Brain microvascular endothelial cell (primary cell): ENCODE measurements at places on chromosomes 3 and 15.

DNA sequence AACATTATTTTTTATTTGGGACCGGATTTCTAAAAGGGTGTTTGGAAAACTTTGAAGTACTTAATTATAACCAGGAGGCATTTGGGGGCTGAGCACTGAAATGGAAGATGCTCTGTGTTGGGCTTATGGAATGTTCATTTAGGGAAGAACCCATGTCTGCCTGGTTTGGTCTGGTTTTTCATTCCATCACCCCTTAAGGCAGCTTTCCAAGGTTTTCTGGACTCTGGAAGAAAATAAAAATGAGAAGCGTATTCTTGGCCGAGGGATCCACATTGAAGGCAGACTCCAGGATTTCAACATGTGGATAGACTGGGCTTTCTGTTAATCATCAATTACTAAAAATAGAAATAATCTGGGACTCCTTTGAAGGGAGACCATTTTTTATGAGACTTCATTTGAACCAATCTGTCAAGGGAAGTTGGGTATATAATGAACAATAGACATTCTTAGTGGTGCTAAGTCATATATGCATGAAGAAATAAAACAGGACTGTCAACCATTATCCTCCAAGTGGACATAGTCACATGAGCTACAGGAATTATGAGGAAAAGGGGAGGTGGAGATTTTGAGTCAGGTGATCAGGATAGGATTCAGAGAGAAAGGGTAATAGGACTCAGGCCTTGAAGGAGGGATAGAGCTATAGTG, 270.5 kb upstream of the ADAMTS9 start:
- no peak for DNase-seq

DNA sequence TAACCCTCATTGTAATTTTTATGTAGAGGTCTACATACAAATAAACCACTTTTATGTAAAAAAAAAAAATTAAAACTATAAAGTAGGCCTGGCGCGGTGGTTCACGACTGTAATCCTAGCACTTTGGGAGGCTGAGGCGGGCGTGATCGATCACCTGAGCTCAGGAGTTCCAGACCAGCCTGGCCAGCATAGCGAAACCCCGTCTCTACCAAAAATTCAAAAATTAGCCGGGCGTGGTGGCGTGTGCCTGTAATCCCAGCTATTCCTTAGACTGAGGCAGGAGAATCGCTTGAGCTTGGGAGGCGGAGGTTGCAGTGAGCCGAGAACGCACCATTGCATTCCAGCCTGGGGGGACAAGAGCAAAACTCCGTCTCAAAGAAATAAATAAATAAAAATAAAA, 766 bp upstream of the SLC12A6 start:
- no peak for DNase-seq

GRCh38 chr15:58267051-58267450, 128.9 kb downstream of the AQP9 start:
- DNase-seq, result no peak

- no peak for DNase-seq
Measured at GRCh38 chr3:121483290-121483689, 62.5 kb downstream of the POLQ start.

- DNase-seq, result no peak
Measured at GRCh38 chr3:9024341-9024740, 61.1 kb upstream of the RAD18 start.

- no peak for DNase-seq
Measured at GRCh38 chr15:31486906-31487695, 160.5 kb downstream of the KLF13 start.

GRCh38 chr3:117356091-117356705, 646.6 kb downstream of the TUSC7 start:
- DNase-seq, result no peak

- DNase-seq, result peak; percentile 15
Measured at GRCh38 chr3:33067484-33067883, 29.5 kb downstream of the GLB1 start.

GRCh38 chr15:59738676-59739075, 49.6 kb upstream of the BNIP2 start:
- DNase-seq, result no peak

DNA sequence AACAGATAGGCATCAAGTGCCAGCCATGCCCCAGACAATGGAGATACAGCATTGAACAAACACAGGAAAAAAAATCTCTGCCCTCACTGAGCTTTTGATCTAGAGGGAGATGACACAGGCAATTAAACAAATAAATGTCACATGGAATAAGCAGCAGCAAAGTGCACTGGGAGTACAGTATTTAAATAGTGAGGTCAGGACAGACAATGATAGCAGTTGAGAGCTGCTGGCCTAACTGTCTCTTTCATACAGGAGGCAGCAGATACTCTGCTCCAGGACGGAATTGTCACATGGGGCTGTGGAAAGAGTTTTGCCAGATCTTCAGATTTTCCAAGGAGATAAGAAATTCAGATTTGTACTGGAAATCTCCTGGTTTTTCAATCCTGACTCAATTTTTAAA, 241.3 kb downstream of the THRB start:
- no peak for DNase-seq

DNA sequence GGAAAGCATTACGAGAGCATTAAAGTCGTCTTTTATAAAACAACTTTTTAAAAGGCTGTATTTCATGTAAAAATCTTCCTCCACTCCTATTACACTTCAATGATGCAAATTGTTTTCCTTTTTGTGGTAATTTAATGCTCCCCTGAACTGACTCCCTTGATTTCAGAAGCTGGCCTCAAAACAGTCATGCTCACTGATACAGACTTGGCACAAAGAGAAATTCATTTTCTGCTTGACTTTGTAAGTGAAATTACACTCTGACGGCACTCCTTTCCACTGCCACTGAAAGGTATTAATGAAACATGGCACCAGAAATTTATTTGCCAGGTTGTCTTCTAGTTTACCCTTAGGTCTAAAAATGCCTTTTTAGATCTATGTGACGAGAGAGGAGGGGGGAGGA, 215.5 kb downstream of the LRRC3B start:
- DNase-seq, result no peak

GRCh38 chr15:92822216-92823144, 77.6 kb upstream of the CHD2 start:
- DNase-seq, result no peak

- no peak for DNase-seq
Measured at GRCh38 chr3:78455712-78456433, 1311.9 kb downstream of the ROBO1 start.

DNA sequence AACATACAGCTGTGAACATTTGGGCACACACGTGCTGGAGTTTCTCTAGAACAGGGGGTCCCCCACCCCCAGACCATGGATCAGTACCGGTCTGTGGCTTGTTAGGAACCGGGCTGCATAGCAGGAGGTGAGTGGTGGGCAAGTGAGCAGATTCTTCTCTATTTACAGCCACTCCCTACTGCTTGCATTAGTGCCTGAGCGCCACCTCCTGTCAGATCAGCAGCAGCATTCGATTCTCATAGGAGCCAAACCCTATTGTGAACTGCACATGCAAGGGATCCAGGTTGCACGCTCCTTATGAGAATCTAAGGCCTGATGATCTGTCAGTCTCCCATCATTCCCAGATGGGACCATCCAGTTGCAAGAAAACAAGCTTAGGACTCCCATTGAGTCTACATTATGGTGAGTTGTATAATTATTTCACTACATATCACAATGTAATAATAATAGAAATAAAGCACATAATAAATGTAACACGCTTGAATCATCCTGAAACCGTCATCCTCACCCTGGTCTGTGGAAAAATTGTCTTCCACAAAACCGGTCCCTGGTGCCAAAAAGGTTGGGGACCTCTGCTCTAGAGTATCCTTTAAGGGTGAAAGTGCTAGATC, 25.8 kb downstream of the CHRM5 start:
- peak; percentile 54 for DNase-seq

DNA sequence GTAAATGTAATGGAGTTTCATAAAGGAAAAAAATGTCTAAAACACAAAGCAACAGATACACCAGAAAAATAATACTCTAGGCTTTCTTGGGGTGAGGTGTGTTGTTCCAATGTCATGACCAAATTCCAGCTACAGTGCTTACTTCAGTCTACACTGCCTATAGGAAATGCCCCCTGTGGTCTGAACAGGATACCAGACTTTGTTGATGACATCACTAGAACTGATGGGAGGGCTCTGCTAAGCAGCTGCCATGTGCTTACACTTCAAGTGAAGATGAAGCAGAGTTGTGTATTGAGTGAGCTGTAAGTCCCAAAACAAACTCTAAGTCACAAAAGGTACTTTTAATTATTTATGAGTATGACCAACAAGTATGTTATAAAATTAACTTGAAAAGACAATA, 456.1 kb upstream of the IL12A start:
- peak; percentile 12 for DNase-seq

DNA sequence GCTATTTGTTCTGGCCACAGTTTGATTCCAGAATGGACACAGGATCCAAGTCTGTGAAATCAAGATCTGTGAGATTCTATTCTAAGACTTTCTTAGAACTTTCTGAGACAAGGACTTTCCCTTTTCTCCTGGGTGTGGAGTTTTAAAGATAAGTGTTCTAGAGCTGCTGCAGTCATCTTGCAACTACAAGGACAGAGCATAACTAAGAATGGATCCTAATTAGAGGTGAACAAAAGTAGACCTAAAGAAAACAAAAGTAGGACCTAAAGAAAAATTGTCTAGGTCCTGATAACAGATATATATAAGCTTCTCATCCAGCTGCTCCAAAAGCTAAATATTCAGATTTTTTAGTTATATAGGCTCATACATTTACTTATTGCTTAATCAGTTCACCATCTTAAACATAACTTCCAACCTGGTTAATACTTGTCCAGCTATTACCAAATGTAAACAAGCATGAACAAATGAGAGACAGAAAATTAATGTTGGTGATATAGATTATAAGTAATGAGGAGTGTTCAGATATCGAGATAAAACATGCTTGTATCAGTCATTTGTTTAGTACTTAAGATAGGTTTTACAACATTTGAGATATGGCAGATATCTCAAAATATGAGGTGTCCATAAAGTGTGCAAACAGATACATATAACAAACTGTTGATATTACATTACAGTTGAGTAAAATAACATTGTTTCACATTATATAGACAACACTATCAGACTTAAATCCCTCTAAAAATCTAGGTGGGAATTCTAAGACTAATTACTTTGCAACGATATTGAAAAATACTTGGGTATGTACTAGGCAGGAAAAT, 75.1 kb downstream of the CD200 start:
- no peak for DNase-seq

DNA sequence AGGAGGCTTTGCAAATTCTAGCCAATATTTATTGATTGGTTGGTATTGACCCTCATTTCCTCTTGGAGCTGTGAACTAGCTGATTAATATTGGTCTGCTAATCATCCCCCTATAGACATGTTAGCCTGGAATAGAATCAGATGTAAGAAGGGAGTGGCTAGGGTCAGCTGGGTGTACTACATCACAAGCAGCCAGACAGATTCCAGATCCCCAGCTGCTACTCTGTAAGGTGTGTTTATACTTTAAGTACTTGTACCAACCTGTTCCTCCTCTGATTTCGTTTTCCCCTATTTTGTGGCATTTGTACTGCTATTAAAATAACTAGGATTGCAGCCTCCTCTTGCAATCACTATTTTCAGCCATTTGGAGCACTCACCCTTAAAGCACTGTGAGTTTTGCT, 49.9 kb downstream of the PARP15 start:
- no peak for DNase-seq

- no peak for DNase-seq
Measured at GRCh38 chr15:86876387-86876944, 796.8 kb downstream of the AGBL1 start.

DNA sequence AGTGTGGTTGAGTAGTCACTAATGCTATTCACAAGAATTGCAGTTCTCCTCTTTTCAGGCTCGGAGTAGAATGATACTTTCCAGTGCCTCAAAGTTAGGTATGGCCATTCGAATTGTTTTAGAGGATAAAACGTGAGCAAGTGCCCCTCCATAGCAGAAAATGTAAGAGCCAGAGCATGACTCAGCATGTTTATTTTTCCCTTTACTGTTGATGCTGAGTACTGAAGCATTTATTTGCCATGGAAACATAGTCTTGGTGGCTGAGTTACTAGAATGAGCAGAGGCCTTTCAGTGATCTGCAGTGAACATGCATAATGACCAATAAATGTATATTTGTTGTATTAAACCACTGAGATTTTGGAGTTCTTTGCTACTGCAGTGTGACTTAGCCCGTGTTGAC, 540.6 kb downstream of the NLGN1 start:
- peak; percentile 48 for DNase-seq

GRCh38 chr3:51397392-51397791, 6.3 kb downstream of the RBM15B start:
- DNase-seq, result no peak

GRCh38 chr15:40940296-40940801, 11.2 kb downstream of the DLL4 start:
- no peak for DNase-seq

- DNase-seq, result no peak
Measured at GRCh38 chr3:9742560-9742959, 7.2 kb upstream of the OGG1 start.

DNA sequence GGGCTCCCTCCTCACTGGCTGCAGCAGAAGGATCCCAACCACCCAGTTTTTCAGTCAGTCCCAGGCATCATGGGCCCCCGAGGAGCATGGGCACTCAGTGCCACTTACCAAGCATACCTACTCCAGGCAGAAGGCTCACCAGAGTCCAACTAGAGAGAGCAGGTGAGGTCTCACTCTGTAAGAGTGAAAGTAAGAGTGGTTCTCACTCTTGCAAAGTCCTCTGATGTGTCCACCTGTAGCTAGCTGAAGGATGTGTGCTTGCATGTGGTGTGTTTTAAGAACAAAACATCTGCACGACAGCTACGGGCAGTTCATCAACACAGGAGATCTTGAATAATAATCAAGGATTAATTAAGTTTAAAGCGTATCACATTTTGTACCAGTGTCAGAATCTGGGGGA, 49.7 kb downstream of the CCK start:
- no peak for DNase-seq

- DNase-seq, result no peak
Measured at GRCh38 chr15:39556461-39556860, 24.4 kb upstream of the THBS1 start.

DNA sequence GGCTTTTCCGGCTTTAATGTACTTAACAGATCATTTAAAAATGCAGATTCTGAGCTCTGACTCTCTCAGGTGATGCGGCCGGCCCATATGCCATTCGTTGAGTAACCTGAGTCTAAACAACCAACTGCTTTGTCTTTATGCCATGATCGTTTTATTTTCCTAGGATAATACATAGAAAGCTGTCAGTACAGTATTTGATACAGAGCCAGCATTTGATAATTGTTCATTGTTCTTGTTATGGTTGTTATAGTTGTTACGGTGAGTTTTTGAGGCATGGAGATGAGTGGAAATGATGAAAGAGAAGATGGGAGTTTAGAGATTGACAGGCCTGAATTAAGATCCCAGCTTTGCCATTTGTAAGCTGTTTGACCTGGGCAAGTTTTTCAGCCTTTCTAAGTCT, 40.0 kb downstream of the TMEM45A start:
- DNase-seq, result no peak

DNA sequence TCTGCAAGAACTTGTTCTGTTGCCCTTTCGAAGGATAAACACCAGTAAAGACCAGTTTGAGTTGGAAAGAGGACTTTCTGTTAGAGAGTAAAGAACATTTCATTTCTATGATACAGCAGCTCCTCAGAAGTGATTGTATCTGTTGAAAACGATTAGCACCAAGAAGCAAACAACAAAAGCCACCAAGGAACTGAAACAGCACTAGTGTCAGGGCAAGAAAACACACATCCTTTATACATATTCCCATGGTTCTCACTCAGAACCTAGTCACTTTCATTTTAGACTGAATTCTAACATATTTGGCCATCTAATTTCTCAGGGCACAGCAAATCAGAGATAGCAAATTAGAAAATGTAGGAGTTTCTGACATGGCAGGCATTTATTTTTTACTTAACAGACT, 116.1 kb downstream of the ATP1B3 start:
- no peak for DNase-seq
